ENCODE measurements at places on chromosomes 2 and 18. TPM values are rescaled to one million over a fixed set of nuclear protein-coding genes. Genes with fewer than 3 reads are reported as not detected.

The GPC1 gene
- 88.9 TPM for total RNA-seq

The UBXN4 gene
- total RNA-seq = 96.3 TPM

The KCNG2 gene
- under 0.01 TPM for total RNA-seq

The EVA1A gene
- 48.3 TPM for total RNA-seq

The PEX13 gene
- 42.3 TPM for total RNA-seq

The RFTN2 gene
- 4.7 TPM for total RNA-seq

The TUBA3E gene
- total RNA-seq = not detected

The CHRND gene
- not detected for total RNA-seq

GRCh38 chr18:70663141-70663540 is 374.3 kb downstream of the SOCS6 start:
- no peak for DNase-seq

DNA sequence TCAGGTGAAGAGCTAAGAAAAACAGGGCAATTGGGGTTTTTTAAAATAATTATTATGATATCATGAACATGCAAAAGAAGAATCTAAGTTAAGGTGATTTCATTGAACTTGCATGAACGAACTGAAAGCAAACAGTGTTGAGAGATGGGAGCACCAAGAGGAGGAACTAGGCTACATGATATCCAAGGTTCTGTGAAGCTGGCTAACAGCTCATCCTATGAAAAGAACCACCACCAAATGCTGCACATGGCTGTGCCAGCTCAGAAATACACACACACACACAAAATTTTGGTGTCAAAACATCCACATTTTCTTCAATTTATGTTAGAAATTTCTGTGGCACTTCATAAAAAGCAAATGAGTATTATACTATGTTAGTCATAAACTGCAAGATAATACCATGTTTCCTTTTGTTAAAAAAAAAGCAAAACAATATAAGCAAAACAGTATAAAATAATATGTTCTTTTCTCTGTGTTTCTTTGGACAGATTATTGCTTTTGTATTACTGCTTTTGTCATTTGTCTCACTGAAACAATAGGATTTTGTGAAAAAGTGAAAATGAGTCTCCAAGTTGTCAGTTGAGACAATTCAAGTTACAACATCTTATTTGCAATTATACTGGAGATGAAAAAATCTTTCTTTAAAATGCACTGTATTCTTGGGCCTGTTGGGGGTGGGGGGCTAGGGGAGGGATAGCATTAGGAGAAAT is 12.6 kb upstream of the TTC32 start:
- DNase-seq = no peak

DNA sequence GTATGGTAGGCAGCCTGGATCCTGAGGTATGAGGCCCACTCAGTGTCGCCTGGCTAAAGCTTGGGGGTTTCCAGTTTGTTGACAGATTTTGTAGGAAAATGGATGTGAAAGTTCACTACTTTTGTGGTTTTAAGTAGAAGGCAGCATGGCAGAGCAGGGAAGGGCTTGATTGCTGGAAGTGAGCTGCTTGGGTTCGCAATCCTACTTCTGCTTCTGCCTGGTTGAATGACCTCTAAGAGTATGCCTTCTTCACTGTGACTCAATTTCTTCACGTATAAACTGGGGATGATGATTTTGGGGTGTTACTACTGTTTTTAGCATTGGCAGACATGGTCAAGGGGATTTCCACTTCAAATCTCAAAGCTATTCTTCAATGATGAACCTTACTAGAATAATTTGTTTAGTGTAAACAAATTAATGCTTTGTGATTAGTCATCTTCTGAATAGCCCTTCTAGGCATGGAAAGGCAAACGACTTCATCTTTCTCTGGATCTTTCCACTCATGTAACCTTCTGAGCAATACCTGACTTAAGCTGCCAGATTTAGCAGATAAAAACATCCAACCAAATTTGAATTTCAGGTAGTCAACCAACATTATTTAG is 13.2 kb downstream of the BMP10 start:
- no peak for DNase-seq

DNA sequence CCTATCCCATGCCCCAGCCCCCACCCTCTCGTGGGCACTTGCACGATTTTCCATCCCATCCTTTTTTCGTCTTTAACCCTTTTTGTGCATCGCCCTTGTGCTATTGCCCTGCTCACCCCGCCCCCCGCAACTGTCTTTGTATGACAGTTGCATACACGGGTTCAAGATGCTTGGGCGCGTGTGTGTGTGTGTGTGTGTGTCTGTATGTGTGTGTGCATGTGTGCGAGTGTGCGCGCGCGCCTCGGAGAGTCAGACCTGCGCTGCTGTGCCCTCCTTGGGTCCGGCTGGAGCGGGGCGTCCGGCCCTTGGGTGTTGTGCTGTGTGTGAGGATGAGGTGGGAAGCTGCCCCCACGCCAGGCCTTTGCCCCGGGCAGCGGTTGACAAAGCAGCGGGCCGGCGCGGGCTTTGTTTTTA is 230.7 kb downstream of the HAUS1 start:
- DNase-seq = no peak

- peak; percentile 33 for DNase-seq
Observed at GRCh38 chr18:55290898-55291297, 297.1 kb downstream of the TCF4 start.

- no peak for DNase-seq
Observed at GRCh38 chr2:161070693-161071479, 89.3 kb upstream of the TANK start.

- no peak for DNase-seq
Observed at GRCh38 chr2:120630031-120630701, 105.5 kb upstream of the GLI2 start.

DNA sequence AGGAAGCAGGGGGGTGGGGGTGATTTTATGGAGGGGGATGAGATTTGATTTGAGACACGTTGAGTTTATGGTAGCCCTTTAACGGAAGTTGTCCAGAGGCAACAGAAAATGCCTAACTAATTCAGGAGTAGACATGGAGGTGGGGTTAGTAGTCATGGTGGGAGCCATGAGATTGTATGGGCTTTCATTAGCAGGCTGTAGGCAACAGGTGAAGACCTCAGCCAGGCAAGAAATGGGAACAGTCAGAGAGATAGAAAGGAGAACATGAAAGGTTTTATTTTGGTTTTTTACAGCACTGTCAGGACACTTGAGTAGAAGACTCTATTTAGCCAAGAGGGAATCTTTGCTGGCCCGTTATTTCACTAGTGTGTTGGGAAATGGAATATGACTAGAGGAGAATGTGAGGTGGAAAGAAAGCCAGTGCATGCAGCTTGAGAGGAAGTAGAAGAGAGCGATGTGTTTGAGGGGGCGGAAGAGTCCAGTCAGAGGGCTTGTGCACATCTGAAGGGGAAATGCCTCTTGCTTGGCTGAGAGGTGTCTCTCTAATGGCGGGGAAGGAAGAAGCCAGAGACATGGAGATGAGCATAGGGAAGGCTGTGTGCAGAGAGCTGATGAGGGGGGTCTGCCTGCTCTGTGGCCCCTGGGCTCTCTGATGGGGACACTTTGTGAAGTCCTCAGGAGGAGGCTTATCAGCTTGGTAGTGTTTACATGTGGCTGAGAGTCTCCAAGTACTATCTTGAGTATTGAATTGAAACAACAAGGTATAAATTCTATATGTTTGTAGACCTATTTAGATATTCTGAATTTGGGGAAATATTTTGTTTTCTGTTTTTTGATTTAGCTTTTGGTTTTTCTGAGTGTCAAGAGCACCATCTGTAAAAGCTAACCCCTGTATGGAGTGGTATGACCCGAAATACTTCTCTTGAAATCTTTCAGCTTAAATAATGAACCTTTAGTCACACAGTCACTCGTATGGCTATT is 66.9 kb upstream of the ITM2C start:
- DNase-seq = no peak

GRCh38 chr18:12281861-12282260 is 26.2 kb upstream of the TUBB6 start:
- no peak for DNase-seq

DNA sequence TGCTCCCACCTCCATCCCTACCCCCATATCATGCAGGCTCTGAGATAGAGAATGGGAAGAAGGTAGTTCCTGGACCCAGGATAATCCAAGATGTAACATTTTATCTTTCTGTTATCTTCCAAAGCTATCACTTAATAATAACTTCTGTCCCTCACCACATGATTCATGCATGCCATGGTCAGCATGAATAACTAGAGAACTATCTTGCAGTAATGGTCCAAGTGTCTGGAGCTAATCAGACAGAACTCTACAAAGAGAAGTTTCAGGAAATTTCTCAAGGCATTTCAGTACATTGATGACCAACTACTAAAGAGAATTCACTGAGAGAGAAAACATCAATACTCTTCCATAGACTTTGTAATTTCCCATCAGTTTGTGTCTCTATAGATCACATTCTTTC is 1469.7 kb upstream of the PIK3C3 start:
- peak; percentile 11 for DNase-seq

DNA sequence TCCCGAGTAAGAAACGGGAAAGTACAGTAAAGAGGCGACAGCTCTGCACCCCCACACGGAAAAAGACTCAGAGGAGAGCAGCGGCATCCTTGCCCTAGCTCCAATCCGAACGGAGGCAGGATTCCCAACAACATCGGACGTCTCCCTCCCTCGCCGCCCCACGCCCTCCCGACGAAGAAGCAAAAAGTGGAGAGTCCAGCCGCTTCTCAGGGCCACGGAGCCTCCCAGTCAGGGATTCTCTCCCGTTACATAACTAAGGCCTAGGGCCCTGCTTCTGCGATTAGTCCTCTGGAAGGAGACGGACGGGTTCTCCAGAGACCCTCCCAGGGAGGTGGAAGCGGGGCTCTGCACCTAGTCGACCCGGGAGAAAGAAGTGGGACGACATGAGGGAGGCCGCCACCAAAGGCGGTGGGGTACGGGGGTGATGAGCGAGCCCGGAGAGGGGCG is 587 bp downstream of the SUMO1 start:
- DNase-seq = peak; percentile 63

- DNase-seq = no peak
Observed at GRCh38 chr2:179579800-179580199, 281.6 kb downstream of the ZNF385B start.

DNA sequence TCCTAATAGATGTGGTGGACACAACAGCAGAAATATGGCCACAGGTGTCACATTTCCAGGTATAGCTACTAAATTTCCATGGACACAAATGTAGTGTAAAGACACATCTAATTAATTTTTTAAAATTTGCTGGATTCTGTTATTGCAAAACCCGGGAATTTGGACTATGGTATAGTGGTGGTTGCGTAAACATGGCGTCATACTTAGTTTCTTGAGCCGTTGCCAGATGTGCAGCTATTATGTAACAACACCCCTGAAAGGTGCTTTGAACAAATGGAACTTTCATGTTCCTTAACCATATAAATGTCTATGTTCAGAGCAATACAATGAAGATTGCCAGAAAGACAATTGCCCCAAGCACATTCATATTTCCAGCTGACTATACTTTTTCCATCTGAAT is 85.9 kb downstream of the HRH4 start:
- peak; percentile 11 for DNase-seq

- DNase-seq = peak; percentile 69
Observed at GRCh38 chr18:59885579-59886163, 14.1 kb upstream of the PMAIP1 start.

- DNase-seq = peak; percentile 22
Observed at GRCh38 chr2:143433251-143433650, 304.0 kb downstream of the ARHGAP15 start.
